Kidney (tissue), 22 donors: ENCODE measurements at places on chromosomes 11 and 22. TPM values are rescaled to one million over a fixed set of nuclear protein-coding genes. Genes with fewer than 3 reads are reported as not detected.
A peak's percentile ranks its signal among the peaks of the same experiment; 100 is the strongest.

DNA sequence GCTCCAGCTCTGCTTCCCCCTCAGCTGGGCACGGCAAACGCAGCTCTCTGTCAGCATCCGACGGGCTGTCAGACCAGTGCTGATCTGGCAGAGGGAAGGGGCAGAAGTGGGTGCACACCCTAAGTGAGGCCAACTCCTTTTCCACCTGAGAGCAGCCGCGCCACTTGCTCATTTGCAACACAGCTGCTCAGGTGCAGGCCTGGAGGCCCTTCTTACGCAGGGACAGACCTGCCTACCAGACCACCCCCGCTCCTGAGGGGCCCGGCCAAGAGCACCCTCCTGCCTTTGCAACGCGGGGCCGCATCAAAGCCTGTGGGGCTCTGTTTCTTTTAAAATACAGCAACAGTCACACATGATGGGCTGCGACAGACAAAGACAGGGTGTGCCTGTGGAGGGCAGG, 47.8 kb upstream of the BID start:
- no peak overlapping the region for H3K27ac ChIP-seq
- no peak overlapping the region for H3K4me3 ChIP-seq
- no peaks in the 10 kb centered on the region for H3K27me3 ChIP-seq
- H3K4me1 ChIP-seq = no peaks in the 10 kb centered on the region
- H3K36me3 ChIP-seq = peaks cover 16% of the 10 kb centered on the region

ADM gene
- 14.4 TPM for total RNA-seq

DNA sequence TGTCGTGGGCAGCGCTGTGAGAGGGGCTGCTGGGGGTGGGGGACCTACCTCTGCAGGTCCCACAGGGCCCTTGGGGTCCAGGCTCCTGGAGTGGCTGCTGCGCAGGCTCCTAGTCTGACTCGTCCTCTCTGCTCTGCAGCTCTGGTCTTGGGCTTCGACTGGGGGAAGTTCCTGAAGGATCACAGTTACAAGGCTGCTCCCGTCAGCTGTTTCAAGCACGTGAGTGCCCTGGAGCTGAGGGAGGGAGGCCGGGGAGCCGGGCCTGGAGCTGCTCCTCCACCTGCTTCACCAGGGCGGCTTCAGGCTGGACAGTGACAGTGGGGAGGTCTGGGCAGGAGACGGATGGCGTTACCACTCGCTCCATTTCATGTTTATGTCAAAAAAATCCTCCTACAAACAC, 11.9 kb downstream of the L3MBTL2 start:
- peak overlapping the region; percentile 22 for H3K27ac ChIP-seq
- H3K36me3 ChIP-seq = peaks cover 14% of the 10 kb centered on the region
- H3K4me1 ChIP-seq = no peaks in the 10 kb centered on the region
- no peak for DNase-seq
- H3K4me3 ChIP-seq = peak overlapping the region; percentile 3

- DNase-seq = no peak
- no peak overlapping the region for H3K27ac ChIP-seq
- H3K36me3 ChIP-seq = no peaks in the 10 kb centered on the region
- H3K4me1 ChIP-seq = no peaks in the 10 kb centered on the region
- H3K27me3 ChIP-seq = no peaks in the 10 kb centered on the region
These were observed 56.3 kb upstream of the PDE3B start for GRCh38 chr11:14587258-14587657.

DNA sequence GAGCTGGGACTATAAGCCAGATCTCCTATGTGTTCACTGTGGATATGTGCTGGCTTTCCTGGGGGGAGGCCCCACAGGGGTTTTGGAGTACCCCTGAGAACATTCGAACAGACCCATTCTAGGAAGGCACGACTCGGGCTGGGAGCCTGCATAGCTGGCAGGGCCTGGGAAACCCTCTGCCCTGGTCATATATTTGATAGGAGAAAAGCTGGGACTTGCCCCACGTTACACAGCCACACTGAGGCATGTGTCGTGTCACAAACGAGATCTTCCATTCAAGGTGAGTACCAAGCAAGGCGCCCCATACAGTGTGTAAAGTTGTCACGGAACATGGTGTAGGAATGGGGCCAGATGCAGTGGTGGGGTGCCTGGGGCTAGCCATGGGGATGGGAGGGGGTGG, 11.2 kb downstream of the MYO7A start:
- no peaks in the 10 kb centered on the region for H3K36me3 ChIP-seq
- H3K4me3 ChIP-seq = no peak overlapping the region
- no peak overlapping the region for H3K27ac ChIP-seq
- peaks cover 2% of the 10 kb centered on the region for H3K4me1 ChIP-seq
- no peak for DNase-seq

GRCh38 chr11:115576606-115577380, 72.6 kb upstream of the CADM1 start:
- no peaks in the 10 kb centered on the region for H3K27me3 ChIP-seq
- H3K4me3 ChIP-seq = no peak overlapping the region
- H3K27ac ChIP-seq = no peak overlapping the region
- no peaks in the 10 kb centered on the region for H3K36me3 ChIP-seq
- no peaks in the 10 kb centered on the region for H3K4me1 ChIP-seq

DNA sequence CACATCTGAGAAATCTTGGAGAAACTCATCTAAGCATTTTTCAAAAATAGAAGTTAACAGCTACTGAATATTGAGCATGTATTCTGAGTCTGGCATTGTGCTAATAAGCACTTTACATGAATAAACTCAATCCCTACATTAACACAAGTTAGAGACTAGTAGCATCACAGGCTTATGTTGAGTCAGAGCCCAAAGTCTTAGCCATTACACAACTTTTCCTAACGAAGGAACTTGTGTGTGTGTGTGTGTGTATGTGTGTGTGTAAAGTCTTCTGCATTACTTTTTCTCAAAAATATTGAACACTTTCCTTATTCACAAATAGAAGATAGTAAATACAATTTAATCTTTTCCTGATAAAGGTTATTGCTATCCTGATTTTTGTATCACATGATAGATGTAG, 8.7 kb upstream of the CLPB start:
- no peaks in the 10 kb centered on the region for H3K27me3 ChIP-seq
- no peaks in the 10 kb centered on the region for H3K4me1 ChIP-seq
- H3K36me3 ChIP-seq = no peaks in the 10 kb centered on the region
- no peak overlapping the region for H3K4me3 ChIP-seq
- no peak for DNase-seq

DMC1 gene
- total RNA-seq = 0.66 TPM

DNA sequence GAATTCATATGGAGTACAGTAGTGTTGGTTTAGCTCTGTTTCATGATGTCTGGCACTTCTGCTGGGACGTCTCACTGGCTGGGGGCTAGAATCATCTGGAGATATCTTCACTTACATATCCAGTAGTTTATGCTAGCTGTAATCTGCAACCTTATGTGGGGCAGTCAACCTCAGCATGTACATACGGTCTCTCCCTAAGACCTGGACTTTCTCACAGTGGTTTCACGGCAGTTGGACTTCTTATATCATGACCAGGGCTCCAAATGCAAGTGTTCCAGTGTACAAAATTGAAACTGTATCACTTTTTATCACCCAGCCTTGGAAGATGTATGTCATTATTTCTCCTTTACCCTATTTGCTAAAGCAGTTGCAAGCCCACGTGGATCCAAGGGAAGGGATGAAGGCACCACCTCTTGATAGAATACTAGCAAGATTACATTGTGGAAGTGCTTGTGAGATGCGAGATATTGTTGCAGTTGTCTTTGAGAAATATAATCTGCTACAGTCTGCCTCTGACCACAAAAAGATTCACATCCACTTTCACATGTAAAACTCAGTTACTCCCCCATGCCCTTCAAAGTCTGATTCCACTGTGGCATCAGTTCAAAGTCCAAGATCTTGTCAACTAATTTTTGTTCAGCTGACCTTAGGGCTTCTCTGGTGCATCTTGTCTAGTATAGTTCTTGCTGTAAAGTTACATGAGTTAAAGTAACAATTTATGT, 316.6 kb upstream of the NCAM1 start:
- no peaks in the 10 kb centered on the region for H3K36me3 ChIP-seq
- H3K4me1 ChIP-seq = no peaks in the 10 kb centered on the region
- no peak for DNase-seq
- H3K27ac ChIP-seq = no peak overlapping the region

DNA sequence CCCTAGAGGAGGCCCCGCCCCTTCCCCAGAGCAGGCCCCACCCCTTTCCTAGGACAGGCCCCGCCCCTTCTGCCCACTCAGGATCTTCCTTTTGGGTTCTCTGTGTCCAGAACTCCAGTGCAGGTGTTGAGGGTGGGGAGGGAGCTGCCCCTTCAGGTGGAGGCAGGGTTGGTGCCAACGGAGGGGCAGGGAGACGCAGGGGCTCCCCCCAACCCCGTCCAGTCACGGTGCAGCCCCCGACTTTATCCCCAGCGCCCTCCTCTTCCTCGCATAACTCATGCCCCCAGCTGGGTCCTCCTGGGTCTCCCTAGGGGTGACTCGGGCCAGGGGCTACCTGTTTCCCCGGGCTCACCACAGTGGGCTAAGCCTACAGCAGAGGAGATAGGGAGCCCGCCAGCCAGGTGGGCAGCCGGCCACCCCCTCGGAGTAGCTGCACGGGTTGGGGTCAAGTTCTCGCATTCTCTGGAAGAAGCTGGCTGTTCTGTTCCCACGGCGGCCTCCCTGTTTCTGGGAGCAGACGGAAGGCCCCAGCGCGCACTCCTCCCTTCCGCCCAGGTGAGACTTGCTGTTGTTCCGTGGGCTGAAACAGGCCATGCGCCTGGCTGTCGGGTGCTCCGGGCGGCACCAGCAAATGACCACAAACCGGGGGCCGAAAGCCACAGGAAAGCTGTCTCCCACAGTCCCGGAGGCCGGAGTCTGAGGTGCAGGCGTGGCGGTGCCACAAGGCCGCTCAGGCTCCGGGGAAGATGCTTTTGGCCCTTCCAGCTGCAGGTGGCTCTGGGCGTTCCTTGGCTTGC, 38.9 kb downstream of the MUC2 start:
- no peak overlapping the region for H3K27ac ChIP-seq
- no peak overlapping the region for H3K4me3 ChIP-seq
- H3K27me3 ChIP-seq = no peaks in the 10 kb centered on the region

IGF2 gene
- 30.5 TPM for total RNA-seq

GSTT2B gene
- 10.8 TPM for total RNA-seq

DNA sequence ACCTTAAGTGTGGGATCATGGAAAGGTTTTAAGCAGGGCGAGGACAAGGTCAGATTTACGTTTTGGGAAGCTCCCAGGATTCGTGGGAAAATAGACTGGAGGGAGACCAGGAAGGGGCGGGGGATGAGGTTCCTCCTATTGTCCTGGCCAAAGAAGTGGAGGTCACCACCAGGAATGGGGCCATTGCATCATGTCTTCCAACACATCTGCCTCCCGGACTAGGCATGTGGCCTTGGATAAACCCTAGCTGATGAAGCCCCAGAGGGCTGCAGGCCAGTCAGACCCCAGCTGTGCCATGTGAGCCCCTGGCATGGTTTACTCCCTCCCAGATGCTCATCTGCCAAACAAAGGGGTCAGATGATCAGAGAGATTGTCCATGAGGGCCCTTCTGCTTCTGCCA, 11.5 kb upstream of the YWHAH start:
- peaks cover 4% of the 10 kb centered on the region for H3K4me1 ChIP-seq
- no peak overlapping the region for H3K27ac ChIP-seq
- peak; percentile 30 for DNase-seq
- no peaks in the 10 kb centered on the region for H3K27me3 ChIP-seq
- no peak overlapping the region for H3K4me3 ChIP-seq

PLAAT3 gene
- total RNA-seq = 88.2 TPM

GRCh38 chr11:14314127-14314526, 44.9 kb downstream of the RRAS2 start:
- H3K36me3 ChIP-seq = no peaks in the 10 kb centered on the region
- no peak overlapping the region for H3K4me3 ChIP-seq
- no peak overlapping the region for H3K27ac ChIP-seq
- no peaks in the 10 kb centered on the region for H3K27me3 ChIP-seq

GRCh38 chr11:122681735-122682134, 26.2 kb downstream of the UBASH3B start:
- H3K36me3 ChIP-seq = no peaks in the 10 kb centered on the region
- DNase-seq = no peak
- H3K4me1 ChIP-seq = no peaks in the 10 kb centered on the region
- H3K27ac ChIP-seq = no peak overlapping the region
- H3K27me3 ChIP-seq = no peaks in the 10 kb centered on the region

DNA sequence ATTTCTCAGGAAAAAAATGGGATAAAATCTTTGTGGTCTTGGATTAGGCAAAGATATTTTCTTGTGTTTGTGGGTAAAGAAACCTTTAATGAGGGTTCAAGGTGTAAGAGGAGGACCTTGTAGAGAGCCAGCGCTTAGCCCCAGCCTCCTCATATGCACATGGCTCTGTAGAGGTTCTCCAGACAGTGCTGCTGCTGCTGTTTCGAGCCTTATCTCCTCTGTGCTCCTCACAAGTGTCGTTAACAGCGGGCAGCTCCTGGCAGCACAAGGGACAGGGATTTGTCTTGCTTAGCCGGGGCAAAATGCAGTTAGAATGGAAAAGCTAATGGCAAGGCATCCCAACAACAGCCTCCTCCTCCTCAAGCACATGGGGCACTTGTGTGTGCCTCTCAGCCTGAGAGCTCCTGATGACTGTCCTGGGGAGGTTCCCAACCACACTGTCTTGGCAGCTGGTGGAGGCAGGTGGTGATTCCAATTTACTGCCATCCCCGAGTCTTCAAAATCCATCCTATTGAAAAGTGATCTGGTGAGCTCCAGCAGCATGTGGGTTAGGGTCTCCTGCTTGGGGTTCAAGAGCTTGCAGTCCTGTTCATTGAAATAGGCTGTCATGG, 7.6 kb upstream of the MSANTD2 start:
- H3K27ac ChIP-seq = no peak overlapping the region
- no peak overlapping the region for H3K4me3 ChIP-seq
- no peaks in the 10 kb centered on the region for H3K27me3 ChIP-seq
- H3K4me1 ChIP-seq = no peaks in the 10 kb centered on the region

OTOG gene
- 0.06 TPM for total RNA-seq

GRCh38 chr11:29171360-29171950, 845.4 kb downstream of the KCNA4 start:
- no peaks in the 10 kb centered on the region for H3K4me1 ChIP-seq
- H3K27me3 ChIP-seq = no peaks in the 10 kb centered on the region
- H3K27ac ChIP-seq = no peak overlapping the region
- no peaks in the 10 kb centered on the region for H3K36me3 ChIP-seq

DNA sequence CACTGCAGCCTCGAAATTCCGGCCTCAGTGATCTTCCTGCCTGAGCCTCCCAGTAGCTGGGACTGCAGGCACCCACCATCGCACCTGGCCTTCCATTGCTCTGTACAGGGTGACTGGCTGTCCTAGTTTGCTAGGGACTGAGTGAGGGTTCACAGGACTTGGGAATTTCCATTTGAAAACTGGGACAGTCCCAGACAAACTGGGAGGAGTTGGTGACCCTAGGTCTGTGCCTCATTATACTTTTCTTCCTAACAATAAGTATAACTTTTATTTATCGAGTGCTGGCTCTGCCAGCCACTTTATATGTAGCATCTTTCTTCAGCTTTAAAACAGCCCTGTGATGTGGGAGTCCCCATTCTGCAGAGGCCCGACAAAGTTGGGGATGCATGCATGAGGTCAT, 25.5 kb downstream of the TCP11L1 start:
- no peaks in the 10 kb centered on the region for H3K4me1 ChIP-seq
- H3K27me3 ChIP-seq = no peaks in the 10 kb centered on the region
- H3K36me3 ChIP-seq = peaks cover 16% of the 10 kb centered on the region
- H3K4me3 ChIP-seq = no peak overlapping the region

GRCh38 chr11:130731401-130731800, 184.9 kb downstream of the SNX19 start:
- no peak overlapping the region for H3K4me3 ChIP-seq
- no peaks in the 10 kb centered on the region for H3K27me3 ChIP-seq
- no peak for DNase-seq
- no peaks in the 10 kb centered on the region for H3K4me1 ChIP-seq
